ENCODE measurements at places on chromosomes 7 and 10.

DNA sequence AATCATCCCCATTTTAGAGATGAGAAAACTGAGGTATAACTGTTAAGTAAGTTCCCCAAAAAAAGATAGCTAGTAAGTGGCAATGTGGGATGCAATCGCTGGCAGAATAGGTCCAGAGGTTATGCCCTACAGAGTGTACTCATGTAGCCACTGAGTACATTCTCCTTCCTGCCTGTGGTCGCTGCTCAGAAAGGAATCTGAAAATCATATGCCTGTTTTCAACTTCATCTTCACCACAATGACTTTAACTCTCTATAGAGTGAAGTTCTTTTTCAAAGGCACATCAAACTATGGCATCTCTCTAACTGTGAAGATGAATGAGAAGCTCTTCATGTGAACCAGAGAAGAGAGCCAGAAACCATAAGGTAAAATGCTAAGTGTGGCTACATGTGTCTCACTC is 162.2 kb upstream of the SLC25A13 start:
- no peak for DNase-seq

DNA sequence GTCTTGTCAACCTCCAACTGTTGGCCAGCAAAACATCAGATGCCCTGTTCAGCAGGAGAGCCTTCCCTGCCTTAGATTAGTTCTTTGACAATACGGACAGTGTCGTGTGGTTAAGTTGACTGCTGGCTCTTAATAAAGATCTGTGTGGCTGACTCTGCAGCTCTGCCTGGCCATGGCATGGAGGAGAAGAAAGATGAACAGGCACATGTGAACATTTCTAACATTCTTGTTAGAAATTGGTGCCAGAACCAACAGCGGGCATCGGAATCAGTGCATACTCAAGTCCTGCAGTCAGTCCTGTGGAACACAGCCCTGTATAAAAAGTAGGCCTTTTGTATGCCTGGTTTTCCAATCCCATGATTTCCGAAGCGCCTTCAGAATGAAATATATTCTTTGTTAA is 455.6 kb downstream of the POM121L12 start:
- peak; percentile 90 for DNase-seq

DNA sequence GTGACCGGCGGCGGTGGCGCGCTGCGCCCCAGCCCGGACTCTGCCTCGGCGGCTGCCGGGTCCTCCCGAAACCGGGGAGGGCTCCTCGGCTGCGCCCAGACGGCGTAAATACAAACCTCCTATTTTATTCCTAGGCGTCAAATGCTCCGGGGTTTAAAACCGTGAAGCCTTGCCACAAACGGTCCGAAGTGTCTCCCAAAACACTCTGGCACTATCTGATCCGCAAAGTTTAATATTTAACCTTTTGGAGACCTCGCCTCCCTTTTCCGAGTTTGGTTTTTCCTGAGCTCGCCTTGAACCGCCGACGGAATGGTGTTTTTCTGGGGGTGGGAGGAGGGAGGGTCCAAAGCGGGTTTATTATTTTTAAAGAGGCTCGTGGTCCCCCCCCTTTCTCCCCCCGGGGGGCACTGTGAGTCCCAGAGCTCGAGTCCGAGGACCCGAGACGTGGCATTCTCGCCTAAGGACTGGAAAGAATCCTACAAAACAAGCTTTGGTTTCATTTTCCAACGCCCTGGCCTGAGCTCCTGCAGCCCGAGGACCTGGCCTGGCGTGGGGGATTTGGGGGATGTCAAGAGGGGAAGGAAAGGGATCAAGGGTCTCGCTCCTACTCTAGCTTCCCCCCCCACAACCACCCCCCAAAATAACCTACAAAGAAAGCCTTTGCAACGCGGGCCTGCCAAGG is 1.8 kb downstream of the TNRC18 start:
- DNase-seq = peak; percentile 83

- no peak for DNase-seq
Observed at GRCh38 chr10:90560331-90560730, 297.5 kb downstream of the HTR7 start.

GRCh38 chr10:69091143-69091651 is 3.3 kb downstream of the SRGN start:
- no peak for DNase-seq

- no peak for DNase-seq
Observed at GRCh38 chr10:124236136-124236535, 142.7 kb upstream of the CHST15 start.

- DNase-seq = peak; percentile 53
Observed at GRCh38 chr7:149883452-149883861, 9.7 kb downstream of the ATP6V0E2 start.

GRCh38 chr10:127715782-127716378 is 21.1 kb upstream of the FOXI2 start:
- DNase-seq = peak; percentile 40

DNA sequence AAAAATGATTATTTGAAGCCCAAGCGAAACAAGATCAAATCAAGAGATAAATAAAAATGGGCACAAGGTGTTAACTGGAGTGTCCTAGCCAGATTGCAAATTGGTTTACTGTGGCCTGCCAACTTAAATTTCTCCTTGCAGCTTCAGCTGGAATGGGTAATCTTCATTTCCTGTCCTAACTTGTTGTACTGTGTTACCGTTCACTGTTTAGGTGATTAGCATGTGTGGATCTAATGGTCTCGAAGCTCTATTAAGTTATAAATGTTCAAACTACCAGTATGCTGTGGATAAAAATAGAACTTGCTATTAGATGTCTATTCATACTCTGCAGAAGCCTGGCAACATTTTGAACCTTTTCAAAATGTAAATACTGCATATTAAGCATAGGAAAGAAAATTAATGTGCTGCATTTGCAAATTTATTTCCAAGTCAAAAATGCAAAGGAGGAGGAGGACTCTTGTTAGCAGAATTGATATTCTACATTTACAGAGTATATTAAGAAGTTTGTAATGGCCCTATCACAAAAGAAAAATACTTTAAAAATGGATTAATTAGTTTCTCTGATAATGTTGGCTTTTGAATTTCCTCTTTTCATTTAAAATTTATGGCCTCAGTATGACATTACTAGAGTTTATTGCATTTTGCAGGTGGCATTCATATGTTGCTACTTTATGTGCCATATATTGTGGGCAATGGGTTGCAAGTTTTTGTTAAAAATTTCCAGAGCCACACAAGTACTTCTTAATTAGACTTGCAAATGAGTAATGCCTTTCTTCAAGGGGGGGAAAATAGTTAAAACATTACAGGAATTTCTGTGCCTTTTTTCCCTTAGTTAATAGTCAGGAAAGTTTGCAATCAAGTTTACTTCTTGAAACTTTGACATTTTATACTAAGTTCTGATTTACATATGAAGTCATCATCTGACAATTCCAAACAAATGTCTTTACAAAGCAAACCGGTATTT is 92.1 kb downstream of the CABCOCO1 start:
- DNase-seq = no peak

- DNase-seq = peak; percentile 53
Observed at GRCh38 chr7:73827567-73828106, 3.2 kb upstream of the CLDN4 start.

DNA sequence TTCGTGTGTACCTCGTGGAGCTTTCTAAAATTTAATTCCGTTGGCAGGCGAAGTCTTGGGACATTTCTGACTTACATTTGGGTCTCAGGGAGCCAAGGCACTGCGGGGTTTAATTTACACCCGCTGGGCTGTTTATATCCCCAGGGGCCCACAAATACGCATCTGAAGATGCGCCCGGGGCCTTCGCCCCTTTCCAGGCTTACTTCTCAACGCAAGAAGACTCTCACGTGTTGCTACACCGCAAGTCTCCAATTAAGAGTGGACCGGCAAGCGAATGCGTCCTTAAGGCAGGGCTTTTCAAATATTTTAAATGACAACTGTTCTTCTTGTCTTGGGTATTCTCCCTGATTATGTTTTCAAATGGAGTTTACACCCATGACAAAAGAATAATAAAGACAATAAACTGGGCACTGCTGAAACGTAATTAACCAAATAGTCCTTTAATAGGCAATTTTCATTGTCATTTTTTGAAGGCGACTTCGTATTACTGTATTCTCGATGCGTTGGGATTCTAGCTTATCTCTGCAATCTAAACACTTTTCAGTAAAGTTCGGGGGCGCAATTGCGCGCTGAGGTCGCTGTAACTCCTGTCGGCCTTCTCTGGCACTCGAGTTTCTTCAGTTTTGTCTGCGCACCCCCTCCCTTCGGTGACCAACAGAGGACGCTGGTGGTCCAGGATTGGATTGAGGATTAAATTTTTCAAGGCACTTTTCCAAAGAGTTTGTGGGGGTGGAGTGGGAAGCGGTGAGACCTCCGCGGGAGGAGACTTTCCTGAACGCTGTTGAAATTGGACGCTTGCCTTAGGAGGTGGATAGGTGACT is 837 bp upstream of the IGFBP3 start:
- DNase-seq = peak; percentile 93
